Activated naive CD4-positive, alpha-beta T cell treated with anti-CD3 and anti-CD28 coated beads, Interleukin-2, amount 10 ng/mL, durations not matched to agents 5 hours and 36 hours (primary cell): ENCODE measurements at places on chromosomes 3 and 15. TPM values are rescaled to one million over a fixed set of nuclear protein-coding genes. Genes with fewer than 3 reads are reported as not detected.

Gene KLHL40
- total RNA-seq, result not detected

Gene CTXND1
- total RNA-seq, result not detected

Gene ST8SIA2
- not detected for total RNA-seq

Gene SLC22A14
- not detected for total RNA-seq
